ENCODE measurements at places on chromosomes 4 and X. TPM values are rescaled to one million over a fixed set of nuclear protein-coding genes. Genes with fewer than 3 reads are reported as not detected.
A peak's percentile ranks its signal among the peaks of the same experiment; 100 is the strongest.

RTL3 gene
- total RNA-seq, result not detected

GRCh38 chr4:152626790-152627189 lies 53.0 kb downstream of the TMEM154 start:
- H3K27ac ChIP-seq, result peak overlapping the region; percentile 54
- H3K4me1 ChIP-seq, result no peaks in the 10 kb centered on the region
- no peak overlapping the region for H3K4me3 ChIP-seq
- peaks cover 40% of the 10 kb centered on the region for H3K36me3 ChIP-seq
- H3K27me3 ChIP-seq, result no peaks in the 10 kb centered on the region
- no peak for DNase-seq

DNA sequence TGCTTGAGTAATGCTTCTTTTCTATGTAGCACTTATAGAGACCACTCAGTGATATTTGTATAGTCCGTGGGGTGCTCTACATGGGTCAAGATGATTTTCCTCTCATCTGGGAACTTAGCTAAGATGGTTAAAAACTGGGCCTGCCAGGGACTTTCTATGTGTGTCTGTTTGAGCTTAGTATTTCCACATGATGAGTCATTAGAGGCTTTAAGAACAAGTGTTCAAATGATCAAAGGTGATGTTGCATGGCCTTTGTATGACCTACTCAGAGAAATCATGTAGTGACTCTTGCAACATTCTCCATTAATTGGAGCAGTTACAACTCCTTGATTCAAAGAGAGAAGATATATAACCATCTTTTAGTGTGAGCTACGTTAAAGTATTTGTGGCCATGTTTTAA lies 1480.5 kb upstream of the IGFBP7 start:
- no peak overlapping the region for H3K27ac ChIP-seq
- no peaks in the 10 kb centered on the region for H3K4me1 ChIP-seq

DNA sequence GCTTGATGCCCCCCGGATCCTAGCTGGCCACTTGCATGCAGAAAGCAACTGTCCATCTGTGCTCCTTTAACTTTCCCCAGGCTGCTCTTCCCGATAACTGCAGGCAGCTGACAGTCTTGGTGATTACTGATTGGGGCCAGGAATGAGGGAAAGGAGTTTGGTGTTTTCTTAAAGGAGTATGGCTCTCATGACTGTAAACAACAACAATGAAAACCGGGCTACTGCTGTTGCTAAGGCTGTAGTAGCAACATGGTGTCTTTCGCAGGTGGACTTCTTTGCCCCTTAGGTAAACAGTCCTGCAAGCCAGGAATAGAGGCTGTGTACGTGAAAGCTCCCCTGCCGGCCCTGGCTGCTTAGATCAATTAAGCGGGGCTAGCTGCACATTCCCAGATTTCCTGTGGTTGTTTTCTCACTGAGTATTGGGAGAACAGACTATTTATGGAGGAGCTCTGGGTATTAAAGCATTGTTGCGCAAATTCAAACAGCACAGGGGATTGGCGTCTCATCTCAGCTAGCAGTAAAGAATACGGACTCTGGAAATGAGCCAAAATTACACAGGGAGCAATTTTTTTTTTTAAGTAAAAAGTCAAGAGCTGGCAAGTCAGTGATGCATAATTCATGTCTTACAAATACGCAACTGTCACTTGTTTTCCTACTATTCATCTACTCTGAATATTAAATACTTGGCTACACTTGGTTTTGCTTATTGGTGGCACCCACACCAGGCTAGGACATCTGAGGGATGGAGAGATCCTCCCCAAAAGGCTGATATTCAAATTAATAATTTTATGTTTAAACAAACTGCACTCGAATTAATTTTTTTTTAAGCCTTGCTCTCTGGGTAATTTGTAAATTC lies 61.6 kb upstream of the NAP1L5 start:
- DNase-seq, result no peak
- no peak overlapping the region for H3K4me3 ChIP-seq
- H3K4me1 ChIP-seq, result no peaks in the 10 kb centered on the region
- H3K27me3 ChIP-seq, result peaks cover 2% of the 10 kb centered on the region

GRCh38 chrX:133513123-133513522 lies 97.8 kb upstream of the GPC4 start:
- no peaks in the 10 kb centered on the region for H3K4me1 ChIP-seq
- H3K27me3 ChIP-seq, result no peaks in the 10 kb centered on the region
- H3K27ac ChIP-seq, result no peak overlapping the region

All from activated B cell treated with CpG ODN at 0.5 μM for 24 hours (primary cell).